ENCODE measurements at places on chromosomes 5 and 9.

- no peak for DNase-seq
Measured at GRCh38 chr5:16120579-16120978, 59.0 kb downstream of the MARCHF11 start.

GRCh38 chr9:129109537-129109903, 1.1 kb downstream of the CRAT start:
- no peak for DNase-seq

DNA sequence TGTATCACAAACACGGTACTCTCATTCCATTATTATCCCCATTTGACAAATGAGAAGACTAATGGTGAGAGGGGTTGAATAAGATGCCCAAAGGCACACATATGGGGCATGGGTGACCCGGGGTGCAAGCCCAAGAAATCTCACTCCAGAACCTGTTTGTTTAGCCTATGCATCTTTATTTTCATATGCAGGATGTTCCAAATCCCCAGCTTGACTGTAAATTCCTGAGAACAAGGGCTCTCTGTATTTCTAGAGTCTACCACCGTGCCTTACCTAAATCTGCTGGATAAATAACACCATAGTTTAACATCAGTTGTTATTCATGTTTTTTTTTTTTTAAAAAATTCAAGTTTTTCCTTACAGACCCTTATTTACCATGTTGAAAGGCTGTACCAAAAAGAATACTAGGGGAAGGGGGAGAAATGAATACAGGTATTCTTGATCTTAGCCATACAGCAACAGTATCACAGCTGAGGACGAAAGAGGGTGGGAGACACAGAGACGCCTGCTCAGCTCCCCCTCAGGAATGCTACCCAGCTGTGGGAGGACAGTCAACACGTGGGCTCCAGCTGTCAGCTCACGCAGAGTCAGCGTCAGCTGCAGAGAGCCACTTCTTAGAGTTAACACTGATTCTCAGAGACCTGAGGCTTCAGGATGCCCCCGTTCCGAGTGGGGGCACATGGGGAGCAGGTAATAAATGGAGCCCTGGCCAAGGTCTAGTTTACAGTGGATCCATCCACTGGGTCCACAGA, 86.6 kb downstream of the MED27 start:
- no peak for DNase-seq

GRCh38 chr5:174300941-174301761, 255.6 kb downstream of the NSG2 start:
- no peak for DNase-seq

GRCh38 chr9:91074866-91075265, 273.2 kb downstream of the SYK start:
- no peak for DNase-seq

GRCh38 chr5:57232293-57233033, 58.6 kb downstream of the GPBP1 start:
- no peak for DNase-seq

DNA sequence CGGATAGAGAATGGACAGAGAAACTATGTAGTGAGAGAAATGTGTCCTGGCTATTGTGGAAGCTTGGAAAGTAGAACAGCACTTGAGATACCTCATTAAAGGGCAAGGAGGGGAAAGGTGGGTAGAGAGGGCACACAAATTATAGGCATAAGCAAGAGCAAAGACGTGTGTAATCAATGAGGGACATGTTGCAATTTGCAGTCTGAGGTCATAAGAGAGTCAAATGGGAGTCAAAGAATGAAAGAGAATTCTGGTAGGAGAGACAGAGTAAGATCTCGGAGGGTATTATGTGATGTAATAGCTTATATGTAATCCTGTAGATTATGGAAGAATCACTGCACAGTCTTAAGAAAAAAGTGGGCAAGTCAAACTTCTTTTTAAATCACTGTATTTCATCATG, 312.0 kb upstream of the RGMB start:
- DNase-seq = no peak

GRCh38 chr9:132486706-132487350, 76.8 kb downstream of the CFAP77 start:
- DNase-seq = no peak

DNA sequence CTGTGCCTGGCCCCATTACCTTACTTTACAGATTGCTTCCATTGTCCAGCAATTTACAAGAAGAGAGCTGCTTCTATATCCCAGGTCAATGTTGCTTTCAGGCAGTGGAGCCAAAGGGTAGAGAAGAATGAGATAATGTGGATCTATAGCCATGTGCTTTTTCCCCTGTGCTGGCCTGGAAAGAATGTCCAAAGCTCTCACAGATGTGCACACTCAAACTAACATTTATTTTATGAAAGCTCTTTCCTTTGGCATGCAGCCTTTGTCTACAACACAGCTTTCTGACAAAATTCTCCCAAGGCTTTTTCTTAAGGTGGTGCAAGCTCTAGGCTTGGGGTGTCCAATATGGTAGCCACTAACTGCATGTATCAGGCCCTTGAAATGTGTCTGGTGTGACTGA, 217.3 kb downstream of the LRRC70 start:
- DNase-seq = no peak

- peak; percentile 42 for DNase-seq
Measured at GRCh38 chr9:93116072-93116961, 17.7 kb downstream of the NINJ1 start.

DNA sequence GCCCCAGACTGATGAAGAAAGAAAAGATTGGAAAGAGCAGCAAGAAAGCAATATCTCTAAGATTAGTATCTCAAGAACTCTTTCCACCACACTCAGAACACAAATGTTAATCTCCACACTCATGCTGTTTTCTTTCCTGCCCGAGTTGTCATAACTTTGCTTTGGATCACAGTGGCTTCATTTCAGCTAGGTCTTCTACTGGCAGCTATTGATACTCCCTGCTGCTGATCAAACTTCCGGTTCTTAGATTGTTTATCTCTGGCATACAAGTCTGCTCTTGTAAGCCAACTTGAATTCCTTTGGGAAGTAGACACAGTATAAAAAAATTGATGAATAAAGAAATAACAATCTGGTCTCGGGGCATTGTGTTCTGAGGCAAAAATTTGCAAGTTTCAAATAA, 77.7 kb upstream of the SPEF2 start:
- no peak for DNase-seq

GRCh38 chr5:38069360-38069759, 189.0 kb upstream of the EGFLAM start:
- DNase-seq = no peak

- DNase-seq = peak; percentile 56
Measured at GRCh38 chr5:94433397-94434163, 184.8 kb downstream of the KIAA0825 start.

DNA sequence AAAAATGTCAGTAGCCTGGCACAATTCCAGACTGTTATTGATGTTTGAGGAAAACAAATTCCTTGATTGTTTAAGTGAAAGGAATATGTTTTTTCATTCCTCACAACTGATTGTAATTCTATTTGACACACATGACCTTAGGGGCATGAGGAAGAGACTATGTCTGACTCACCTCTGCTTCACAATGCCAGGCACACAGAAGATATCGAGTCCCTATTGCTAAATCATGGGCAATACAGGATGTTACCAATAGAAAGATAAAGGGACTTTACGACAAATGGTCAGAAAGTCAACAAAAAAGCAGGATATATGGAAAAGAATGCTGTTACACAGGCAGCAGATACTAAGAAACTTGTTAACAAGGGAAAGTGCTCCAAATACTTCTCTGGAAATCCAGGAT, 1903.5 kb downstream of the EFNA5 start:
- DNase-seq = no peak

DNA sequence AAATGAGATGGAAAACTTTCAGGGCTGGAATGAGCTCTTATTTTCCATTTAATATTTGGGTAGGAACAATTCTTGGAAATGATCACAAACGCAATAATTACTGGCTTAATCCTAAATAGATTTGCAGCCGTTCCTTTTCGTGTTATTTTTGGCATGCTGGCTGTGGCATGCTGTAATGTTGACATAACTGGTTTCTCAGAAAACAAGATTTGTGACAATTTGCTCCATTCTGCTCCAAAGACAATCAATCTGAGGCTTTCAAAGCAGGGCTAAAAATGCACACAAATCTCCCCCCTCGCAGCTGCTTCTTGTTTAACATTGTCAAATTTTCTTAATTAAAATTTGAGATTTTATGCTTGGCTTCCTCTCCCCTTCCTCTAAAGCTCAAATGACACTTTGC, 151.2 kb downstream of the TTC39B start:
- DNase-seq = no peak

- DNase-seq = no peak
Measured at GRCh38 chr5:118533156-118533555, 455.2 kb downstream of the DTWD2 start.

DNA sequence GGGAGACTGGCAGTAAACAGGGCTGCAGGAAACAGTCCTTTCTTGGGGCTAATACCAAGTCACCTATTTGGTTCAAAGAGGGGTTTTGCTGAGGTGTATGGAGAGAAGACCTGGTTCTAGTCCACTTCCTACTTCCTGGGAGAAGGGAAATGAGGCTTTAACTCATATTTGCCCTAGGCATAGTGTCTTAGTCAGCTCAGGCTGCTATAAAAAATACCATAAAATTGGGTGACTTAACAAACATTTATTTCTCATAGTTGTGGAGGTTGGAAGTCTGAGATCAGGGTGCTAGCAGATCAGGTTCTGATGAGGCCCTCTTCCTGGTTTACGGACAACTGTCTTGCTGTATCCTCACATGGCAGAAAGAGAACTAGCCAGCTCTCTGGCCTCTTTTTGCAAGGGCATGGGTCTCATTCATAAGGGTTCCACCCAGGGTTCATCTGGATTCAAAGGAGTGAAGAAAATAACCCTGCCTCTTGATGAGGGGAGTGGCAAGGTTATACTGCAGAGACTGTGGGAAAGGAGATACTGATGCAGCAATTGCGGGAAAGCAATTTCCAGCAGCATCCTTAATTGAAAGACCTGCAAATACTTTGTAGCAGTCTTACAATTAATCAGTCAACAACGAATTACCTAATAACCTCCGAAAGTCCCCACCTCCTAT, 40.5 kb downstream of the ANKDD1B start:
- DNase-seq = no peak

- DNase-seq = no peak
Measured at GRCh38 chr5:61389609-61390008, 57.6 kb downstream of the ZSWIM6 start.

DNA sequence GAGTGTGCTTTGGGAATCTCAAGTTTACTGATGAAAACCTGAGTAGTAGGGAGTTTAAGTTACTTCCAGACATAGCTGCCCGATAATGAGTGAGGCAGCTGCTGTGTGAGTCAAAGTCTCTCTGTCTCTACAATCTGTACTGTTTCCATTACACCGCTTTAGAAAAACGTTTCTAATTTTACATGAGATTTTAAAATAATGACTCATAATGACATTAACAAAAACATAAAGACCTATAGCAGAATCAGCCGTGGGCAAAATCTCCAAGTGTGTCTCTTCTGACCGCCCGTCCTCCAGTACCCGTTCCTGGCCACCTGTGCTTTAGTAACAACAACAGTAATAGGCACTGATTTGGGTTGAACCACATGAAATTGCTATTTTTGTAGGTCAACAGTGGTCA, 69.6 kb upstream of the PRRC1 start:
- DNase-seq = no peak

DNA sequence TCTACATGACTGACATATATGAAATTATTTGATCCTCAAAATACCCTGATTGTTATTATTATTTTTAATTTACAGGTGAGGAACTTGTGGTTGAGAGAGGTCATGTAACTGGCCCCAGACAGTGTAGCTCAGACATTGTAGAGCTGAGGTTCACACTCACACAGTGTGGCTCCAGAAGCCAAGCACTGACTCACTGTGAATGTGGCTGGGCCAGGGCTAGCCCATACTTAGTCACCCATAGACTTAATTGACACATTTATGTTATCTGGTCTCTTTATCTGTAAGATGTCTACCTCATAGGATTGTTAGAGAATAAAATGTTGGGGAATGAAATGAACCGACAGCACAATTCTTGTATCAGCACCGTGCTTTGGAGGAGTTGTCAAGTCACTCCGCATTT, 24.9 kb upstream of the CCDC112 start:
- DNase-seq = no peak

DNA sequence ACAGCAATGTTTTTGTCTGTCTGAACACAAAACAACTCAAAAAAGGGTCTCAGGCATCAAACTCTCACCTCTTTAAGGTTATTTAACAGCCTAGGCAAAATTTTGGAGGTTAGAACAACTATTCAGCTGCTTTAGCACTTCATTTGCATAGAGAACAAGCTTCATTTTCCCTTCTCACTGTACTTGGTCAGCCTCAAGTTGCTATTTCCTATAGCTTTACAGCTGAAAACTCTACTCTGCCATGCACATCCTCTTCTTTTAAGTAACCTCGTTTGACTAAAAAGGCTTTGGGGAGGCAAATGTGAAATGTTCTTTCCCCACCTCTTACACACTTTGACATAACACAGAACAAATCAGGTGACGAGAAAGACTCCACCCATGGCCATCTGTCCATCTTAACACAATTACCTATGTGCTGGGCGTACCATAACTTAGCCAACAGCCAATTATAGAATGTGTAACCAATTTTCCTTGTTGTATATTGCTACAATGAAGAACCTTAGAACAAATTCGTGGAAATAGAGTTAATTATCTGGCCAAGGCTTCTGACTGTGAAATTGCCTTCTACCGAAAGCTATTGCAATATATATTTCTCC, 195.7 kb downstream of the DCP2 start:
- no peak for DNase-seq

- DNase-seq = no peak
Measured at GRCh38 chr9:84711936-84712335, 42.4 kb downstream of the NTRK2 start.

- peak; percentile 25 for DNase-seq
Measured at GRCh38 chr5:111748304-111748763, 8.7 kb downstream of the NREP start.

DNA sequence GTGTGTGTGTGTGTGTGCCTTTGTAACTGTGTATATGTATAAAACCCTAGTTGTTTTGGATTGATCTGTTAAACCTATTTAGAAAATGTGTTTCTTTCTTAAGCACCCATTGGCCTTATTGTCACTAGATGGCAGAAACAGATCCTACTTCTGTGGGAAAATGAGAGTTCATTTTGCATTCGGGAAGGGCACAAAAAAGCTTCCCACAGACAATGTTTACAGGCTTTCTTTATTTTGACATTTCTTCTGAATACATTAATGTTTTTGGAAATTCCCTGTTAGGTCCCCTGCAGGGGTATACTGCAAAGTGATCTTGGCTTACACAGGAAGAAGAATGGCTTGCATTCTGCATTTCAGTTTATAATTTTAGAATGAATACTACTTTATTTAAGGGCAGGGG, 481.8 kb upstream of the ARRDC3 start:
- peak; percentile 20 for DNase-seq
